MM.1S (cell line): ENCODE measurements at places on chromosomes 3 and 15.

GRCh38 chr15:99076555-99077308 lies 28.1 kb upstream of the SYNM start:
- DNase-seq = peak; percentile 79

DNA sequence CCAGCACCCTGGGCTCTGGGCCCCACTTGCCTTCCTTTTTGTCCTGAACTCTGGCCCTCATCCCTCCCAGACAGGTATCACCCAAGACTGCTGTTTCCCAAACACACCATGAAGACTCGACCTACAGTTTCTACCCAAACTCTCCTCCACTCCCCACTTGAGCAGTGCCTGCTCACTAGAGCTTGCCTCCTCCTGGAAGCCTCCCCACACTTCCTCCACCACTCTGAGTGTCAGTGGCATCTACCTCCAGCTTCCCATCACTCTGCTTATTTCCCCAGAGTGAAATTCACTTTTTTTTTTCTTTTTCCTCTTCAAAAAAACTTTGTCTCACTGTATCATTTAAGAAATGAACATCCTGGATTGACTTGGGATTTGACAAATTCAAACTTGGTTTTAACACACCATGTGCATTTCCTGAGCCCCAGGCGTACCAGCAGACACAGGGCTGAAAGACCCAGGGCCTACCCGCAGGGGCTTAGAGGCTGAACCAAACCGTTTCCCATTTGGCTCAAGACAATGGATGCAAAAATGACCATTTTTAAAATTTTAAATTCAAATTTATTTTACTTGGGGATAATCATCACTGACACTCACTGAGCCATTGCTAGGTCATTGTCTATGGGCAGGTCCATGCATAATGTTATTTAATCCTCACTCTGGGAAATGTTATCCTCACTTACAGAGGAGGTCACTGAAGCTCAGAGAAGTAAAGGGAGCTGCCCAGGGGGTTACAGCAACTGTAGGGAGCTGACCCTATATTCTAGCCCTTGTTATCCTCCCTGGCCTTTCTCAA lies 62.3 kb downstream of the IQSEC1 start:
- no peak for DNase-seq

- DNase-seq = peak; percentile 50
Measured at GRCh38 chr15:75578173-75578947, 755 bp downstream of the PTPN9 start.

DNA sequence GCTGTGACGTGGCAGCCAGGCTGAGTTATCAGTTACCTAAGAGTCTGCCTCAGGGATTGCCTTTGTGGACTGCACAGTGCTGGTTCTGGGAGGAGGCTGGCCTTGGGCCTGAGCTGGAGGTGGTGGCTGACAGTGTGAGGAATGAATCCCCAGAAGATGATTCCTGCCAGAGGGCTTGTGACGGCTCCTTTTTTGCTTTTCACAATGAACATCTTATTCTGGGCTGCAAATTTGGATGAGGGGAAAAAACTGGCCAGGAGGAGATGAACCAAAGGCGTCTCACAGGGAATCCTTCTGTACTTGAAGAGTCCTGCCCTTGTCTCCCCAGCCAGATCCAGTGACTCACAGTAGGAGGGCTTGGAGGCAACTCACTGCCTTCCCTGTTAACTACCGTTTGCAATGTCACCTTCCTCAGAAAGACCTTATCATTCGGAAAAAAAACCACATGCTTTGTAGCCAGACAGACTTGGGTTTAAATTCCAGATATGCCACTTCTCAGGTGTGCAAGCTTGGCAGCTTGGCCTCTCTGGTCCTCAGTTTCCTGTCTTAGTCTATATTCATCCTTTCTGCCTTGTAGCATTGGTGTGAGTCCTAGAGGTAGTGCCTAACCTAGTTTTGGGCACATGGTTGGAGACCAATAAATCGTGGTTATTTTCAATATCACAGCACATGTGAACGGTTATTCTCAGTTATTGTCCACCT lies 19.1 kb downstream of the ST6GAL1 start:
- no peak for DNase-seq

GRCh38 chr3:32469151-32469874 lies 33.3 kb downstream of the CMTM6 start:
- no peak for DNase-seq

DNA sequence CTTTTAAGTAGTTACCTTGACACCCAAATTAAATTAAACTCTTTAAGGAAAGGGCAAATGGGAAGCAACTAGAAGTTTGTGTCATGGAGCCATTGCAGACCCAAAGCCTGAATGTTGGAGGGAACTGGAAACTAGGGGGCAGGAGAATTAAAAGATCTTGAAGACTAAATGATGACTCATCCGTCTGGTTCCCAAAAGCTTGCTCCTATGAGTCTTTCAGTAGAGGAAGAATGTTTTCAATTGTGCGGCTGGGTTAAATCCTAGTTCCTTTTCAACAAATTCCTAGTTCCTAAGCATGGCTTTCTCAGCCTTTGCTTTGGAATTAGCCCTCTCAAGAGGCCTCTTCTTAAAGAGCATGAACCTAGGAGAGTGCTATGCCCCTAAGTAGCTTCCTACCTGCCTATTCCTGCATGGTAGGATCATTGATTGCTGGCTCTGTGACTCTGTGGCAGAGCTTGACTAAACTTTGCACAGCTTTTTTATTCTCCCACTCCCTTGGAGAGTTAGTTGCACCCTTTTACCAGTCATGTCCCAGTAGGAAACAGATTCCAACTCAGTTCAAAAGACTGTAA lies 17.7 kb downstream of the CLEC3B start:
- DNase-seq = no peak

- no peak for DNase-seq
Measured at GRCh38 chr15:65411465-65412071, 11.2 kb downstream of the IGDCC4 start.

- no peak for DNase-seq
Measured at GRCh38 chr3:127675651-127676391, 3.1 kb downstream of the ABTB1 start.

DNA sequence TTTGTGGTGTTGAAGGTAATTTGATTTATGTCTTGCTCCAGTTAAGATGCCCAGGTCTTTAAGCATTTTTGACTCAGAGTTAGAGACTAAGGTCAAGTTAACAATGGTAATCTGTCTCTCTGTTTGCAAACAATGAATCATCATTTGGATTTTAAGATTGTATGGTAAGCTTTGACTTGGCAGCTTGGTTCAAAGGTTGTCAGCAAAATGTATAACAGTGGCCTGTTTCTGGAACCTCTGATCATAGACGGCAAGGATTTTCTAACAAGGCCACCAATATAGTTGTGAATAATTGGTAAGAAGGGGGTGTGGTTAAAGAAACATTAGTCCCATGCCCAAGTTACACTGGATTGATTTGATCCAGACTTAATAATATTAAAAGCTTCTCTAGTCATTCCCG lies 775.2 kb upstream of the GOLIM4 start:
- no peak for DNase-seq

GRCh38 chr3:11275926-11276325 lies 3.7 kb downstream of the ATG7 start:
- DNase-seq = no peak

GRCh38 chr15:61892140-61892539 lies 168.1 kb downstream of the VPS13C start:
- no peak for DNase-seq

DNA sequence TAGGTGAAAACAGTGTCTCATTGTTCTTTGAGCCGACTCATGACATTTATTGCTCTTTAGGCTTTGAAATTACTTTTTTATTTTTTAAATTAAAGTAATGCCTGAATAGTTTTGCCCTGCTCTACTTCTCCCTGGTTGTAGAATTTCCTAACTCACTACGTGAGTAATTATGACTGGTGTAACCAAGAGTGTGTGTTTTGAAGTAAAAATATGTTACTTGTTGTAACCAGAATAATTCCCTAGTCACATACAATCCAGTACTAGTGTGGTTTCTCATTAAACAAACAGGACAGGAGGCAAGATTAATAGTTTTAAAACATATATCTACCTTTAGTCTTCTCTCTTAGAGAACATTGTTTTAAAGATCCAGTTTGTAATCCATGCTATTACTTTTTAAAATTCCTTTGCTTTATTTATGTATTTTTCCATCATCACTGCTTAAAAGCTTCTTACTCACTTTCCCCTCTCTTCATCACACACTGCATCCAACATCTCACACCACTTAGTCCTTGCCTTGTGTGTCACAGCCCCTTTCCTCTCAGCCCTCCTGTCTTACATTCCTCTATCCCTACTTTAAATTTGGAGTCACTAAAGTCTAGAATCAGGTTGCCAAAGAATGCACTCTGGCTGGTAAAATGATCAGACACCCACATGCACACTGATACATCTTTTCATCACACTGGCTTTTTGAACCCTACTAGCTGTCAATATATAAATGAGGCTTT lies 219.7 kb downstream of the WNT5A start:
- DNase-seq = no peak

GRCh38 chr3:151708868-151709267 lies 24.9 kb upstream of the AADACL2 start:
- DNase-seq = no peak

GRCh38 chr3:169815590-169816150 lies 3.0 kb upstream of the LRRC34 start:
- no peak for DNase-seq

DNA sequence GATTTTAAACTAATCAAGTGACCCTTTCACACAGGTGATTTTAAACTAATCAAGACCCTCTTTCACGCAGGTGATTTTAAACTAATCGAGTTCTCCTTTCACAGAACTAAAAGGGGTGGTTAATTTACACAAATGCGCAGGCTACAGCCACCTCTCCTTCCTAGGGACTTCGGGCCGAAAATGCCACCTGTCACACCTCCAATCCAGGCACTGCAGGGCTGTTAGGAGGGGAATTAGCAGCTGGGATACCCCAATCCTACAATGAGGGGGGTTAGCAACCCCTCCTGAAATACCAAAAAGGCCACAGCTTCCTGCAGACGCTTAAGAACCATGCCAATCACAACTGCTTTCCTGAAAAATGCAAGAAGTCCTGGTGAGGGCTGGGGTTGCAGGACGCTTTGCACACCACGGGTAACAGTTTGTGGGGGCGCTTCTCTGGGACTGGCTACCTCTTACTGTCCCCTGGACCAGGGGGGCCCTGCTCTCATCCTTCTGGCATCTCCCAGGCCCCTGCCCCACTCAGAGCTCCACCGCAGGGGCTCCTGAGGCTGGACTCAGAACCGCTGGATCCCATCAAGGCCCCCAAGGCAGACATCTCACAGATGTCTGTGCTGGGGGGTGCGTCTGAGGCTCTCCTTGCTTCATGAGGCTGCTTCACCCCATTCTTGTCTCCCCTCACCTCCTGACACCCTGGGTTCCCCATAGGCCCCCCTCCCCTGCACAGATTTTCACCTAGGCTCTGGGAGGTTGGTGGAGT lies 145.9 kb downstream of the OR4M2 start:
- DNase-seq = no peak

DNA sequence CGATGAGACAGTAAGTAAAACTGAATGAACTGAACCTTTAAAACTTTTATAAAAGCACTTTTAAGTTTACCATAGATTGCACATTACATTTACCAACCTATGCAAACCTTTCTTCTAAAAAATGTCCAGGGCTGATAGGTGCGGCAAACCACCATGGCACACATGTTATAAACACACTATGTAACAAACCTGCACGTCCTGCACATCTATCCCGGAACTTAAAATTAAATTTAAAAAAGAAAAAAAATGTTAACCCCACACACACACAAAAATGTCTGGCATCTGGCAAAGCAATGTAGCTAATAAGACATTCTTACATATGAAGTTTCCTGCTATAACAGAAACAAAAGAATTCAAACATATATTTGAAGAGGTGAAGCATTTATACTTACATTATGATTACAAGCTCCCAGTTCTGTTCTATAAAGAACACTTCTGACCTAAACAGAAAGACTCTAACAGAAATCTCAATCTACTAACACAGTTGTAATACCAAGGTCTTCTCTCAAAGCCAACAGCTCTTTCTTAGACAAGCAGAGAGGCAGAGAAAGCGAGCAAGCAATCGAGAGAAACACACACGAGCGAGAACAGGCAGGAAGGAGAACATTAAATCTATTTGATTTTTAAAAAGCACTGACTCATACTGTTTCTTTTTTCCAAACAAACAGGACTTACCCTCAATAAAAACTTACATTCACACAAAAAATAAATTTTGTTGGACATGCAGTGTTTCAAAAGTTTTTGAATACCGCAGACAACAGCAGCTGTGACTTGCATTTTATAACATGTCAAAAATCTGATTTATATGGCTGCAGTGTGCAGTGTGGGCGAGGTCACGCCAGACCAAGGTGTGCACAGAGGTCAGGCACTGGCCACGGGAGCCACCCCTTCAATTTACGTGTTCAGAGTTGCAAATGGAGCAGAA lies at the start of gene NRG4:
TSS of gene NRG4 (minus strand) at position 798 of the 925 bp plus-strand sequence. CDS start 1,194 bp downstream, outside the sequence.
- DNase-seq = no peak

- DNase-seq = no peak
Measured at GRCh38 chr3:50587806-50588758, 18.8 kb downstream of the HEMK1 start.

- no peak for DNase-seq
Measured at GRCh38 chr15:73601451-73602445, 31.4 kb downstream of the NPTN start.

GRCh38 chr15:78234515-78235040 lies at the start of gene ACSBG1:
Gene ACSBG1 (minus strand): TSS chr15:78234565. CDS start chr15:78234501, 64 bp downstream.
- peak; percentile 15 for DNase-seq

- DNase-seq = no peak
Measured at GRCh38 chr15:33678176-33678575, 290.1 kb upstream of the CHRM5 start.

DNA sequence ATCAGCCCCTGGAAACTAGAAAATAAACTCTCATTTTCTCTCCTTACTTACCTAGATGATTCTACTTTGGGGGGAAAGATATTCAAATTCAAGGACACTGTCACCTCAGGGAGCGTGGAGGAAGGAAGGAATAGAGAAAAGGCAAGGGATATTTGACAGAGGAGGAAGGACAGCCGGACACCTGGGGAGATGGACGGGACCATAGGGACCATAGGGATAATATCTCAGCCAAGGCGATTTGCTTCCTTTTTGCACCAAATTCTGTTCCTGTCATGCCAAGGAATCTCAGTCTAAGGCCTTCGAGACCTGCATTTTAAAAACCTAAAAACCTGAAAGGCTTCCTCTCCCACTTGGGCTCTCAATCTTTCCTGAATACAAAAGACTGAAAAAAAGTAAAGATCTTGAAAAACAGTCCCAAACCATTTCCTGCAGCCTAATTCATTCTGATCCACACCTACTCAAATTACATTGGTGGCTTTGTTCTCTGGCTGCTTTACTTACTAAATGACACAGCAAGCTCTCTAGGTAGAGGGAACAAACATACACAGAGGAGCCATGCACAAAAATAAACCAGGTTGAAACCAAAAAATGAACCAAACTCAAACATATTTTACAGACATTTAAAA lies 73.9 kb upstream of the SLC24A5 start:
- no peak for DNase-seq

- DNase-seq = no peak
Measured at GRCh38 chr3:129749692-129750091, 143.2 kb upstream of the PLXND1 start.

DNA sequence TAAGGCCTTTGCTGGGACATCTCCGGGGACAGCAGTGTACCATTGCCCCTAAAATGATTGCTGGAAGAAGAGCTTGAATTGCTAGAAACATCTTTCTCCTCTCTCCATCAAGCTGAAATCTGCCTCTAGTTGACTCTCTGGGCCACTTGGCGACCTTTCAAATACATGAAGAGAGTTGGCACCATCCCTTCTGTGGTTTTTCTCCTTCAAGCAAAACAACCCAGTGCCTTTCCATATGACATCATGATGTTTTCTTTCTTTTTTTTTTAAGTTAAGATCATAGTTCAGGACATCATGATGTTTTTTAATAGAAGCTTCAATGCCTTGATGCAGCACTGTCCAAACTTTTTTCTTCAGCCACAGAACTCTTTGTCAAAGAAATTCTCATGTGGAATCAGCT lies 144.0 kb upstream of the PTPRG start:
- DNase-seq = no peak
